ENCODE measurements at places on chromosomes 5 and 9.

GRCh38 chr5:151661968-151662732 is 24.6 kb downstream of the SPARC start:
- DNase-seq: no peak

DNA sequence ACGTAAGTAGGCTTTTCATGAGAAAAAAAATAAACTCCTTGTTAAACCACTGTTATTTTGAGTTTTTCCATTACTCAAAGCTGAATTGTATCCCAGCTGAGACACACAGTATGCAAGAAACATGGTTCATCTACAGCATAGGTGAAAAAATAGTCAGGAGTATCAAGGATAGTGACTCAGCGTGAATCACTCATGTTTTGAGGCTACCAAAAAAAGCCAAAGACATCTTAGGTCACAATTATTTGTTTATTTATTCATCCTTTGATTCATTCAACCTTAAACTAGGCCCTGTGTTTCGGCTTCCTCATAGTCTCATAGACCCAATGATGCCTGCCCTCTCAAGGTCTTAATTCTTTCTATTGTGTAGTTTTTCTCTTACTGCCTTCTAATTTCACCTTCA is 32.9 kb upstream of the STX17 start:
- no peak for DNase-seq

DNA sequence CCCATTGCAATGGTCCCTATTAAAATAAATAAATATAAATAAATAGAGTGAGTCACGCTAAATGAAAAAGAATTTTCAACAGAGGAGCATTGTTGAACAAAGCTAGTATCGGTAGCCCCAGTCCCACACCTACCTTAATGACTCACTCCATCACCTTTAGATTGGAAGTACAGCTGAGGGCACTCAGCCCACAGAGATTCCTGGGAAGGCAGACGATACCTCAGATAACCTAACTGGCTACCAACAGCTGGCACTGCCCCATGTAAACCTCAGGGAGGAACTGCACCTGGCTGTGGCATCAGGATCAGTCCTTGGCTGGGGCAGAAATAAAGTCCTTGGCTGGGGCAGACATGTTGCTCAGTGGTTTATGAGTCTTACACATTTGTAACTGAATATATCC is 49.3 kb downstream of the SPRY4 start:
- no peak for DNase-seq

DNA sequence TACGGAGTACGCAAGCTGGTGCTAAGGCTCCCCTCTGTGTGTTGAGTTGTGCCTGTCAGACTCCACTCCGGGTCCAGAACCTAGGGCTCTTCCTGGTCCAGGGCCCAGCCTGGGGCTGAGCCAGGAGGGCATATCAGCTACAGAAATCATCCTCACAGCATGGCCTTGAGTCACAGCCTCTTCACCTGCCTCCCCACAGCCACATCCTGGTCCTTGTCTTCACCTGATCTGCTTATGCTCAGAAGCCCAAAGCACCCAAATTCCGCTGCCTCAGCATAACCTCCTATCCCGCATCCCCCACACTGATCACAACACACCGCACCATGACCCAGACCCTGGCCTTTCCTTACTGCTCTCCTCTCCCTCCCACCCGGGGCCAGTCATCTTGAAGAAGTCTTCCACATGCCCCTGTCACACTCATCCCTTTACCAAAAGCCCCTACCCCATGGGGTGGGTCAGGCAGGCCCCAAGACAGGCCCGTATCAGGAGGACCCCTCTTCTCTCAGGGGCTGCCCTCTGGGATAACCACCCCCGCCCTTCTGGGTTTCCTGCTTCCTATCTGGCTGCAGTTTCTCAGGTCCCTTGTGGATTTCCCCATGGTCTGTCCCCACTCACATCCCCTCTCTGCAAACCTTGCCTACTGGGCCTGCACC is 1.3 kb upstream of the IL3 start:
- DNase-seq: no peak

DNA sequence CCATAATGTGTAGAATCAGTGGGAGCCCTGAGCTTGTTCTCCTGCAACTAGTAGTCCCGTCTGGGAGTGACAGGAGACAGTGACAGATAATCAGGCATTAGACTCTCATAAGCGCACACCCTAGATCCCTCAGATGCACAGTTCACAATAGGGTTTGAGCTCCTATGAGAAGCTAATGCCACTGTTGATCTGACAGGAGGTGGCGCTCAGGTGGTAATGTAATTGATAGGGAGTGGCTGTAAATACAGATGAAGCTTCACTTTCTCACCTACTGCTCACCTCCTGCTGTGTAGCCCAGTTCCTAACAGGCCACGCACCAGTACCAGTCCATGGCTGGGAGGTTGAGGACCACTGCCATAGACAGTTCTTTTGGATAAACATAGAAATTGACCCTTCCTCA is 188.7 kb downstream of the ROR2 start:
- no peak for DNase-seq

GRCh38 chr5:148599187-148599586 is 55.1 kb downstream of the HTR4 start:
- no peak for DNase-seq

DNA sequence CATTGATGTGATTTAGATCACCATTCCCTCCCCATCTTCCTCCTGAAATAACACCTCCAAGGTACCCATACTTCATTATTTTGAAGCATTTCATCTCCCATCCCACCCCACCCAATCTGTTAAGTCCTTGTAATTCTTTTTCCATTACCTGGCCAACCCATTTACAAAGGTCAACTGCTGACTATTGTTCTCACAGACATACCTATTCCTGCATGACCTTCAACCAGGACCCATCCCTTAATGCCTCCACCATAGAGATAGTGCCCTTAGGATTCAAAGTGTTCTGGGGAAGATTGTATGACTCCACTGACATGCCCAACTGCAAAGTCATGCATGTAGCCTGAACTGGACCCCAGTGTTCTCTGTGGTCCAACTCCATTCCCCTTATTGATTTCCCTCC is 91.2 kb downstream of the NLN start:
- no peak for DNase-seq

DNA sequence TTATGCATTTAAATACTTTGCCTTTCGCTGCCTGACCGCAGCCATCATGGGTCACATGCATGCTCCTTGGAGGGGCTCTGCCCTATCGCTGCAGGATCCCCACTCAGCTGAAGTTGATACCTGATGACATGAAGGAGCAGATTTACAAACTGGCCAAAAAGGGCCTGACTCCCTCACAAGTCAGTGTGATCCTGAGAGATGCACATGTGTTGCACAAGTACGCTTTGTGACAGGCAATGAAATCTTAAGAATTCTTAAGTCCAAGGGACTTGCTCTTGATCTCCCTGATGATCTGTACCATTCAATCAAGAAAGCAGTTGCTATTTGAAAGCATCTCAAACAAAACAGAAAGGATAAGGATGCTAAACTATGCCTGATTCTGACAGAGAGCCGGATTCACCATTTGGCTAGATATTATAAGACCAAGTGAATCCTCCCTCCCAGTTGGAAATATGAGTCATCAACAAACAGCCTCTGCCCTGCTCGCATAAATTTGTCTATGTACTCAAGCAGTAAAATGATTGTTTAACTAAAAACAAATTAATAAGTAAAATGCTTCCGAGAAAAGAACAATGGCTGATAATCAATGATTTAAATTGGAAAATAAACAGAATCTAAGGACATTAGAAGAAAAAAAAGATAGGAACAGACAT is 41.6 kb upstream of the PPP2CA start:
- DNase-seq: no peak

DNA sequence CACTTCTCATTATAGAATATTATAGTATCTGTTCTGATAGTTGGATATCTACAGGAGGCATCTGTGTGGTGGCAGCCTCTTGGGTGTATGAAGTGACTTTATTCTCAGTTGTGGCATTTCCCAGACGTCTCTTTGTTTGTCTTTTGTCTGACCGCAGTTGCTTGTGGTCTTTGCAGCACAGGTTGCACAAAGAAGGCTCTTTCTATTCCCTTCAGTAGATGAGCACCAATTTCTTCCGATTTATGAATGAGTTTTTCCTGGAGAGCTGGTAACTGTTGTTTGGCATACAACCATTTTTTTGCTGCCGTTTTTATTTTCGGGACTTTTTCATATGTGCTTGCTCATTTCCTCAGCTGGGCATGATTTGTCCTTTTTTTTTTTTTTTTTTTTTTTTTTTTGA is 56.4 kb upstream of the MYO10 start:
- DNase-seq: no peak

DNA sequence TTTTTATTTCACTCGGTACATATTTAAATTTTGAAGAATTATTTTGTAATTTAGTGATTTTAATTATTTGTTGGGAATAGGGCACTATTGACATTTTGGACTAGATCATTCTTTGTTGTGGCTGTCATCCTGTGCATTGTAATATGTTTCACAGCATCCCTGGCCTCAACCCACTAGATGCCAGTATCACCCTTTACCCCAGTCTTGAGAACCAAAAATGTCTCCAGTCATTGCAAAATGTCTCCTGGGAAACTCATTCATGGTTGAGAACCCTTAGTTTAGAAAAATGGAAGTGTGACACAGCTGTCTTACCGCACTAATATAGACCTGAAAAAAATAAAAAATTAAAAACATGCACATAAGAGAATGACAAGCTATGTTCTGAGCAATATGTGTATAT is 88.4 kb upstream of the CCDC152 start:
- no peak for DNase-seq

DNA sequence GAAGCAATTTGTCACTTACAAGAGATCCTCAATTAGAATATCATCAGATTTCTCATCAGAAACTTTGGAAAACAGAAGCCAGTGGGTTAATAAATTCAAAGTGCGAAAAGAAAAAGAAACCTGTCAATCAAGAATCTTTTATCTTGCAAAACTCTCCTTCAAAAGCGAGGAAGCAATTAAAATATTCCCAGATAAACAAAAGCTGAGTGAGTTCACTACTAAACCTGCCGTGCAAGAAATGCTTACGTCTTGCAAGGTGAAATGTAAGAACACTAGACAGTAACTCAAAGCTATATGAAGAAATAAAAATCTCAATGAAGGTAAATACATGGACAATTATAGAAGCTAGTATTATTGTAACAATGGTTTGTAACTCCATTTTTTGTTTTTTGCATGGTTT is 62.8 kb upstream of the IL33 start:
- no peak for DNase-seq

GRCh38 chr5:172569861-172570558 is 71.1 kb upstream of the NEURL1B start:
- no peak for DNase-seq

- DNase-seq: no peak
These were observed 13.0 kb downstream of the BARX1 start for GRCh38 chr9:93942161-93942560.

DNA sequence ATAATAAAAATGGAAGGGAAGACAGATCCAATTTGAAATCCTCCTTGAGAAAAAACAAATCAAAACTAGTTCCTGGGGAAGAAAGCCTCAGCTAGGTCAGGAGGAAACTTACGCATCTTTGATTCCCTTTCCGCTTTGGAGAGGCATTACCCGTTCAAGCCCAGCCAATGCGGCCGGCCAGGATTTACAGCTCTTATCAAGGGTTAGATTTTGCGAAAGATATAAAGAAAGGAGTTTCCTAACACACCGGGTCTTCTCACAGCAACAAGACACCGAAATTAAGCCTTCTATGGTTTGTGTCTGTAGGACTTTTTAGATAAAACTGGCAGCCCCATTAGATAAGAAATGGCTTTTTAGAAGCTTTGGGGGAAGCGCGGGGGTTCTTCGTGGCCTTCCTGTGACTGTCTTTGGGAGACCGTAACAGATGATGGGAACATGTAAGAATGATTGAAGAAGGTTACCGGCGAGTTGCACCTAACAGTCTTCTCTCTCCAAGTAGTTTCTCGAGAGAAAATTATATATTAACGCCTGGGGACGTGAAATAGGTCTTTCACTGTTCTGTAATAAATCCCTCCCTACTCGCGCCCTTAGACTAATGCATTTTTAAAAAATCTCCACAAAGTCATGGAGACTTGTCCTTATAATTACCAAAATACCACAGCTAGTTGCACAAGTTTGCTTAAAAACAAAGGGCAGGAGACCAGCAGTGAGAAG is 1.3 kb upstream of the ISL1 start:
- no peak for DNase-seq

DNA sequence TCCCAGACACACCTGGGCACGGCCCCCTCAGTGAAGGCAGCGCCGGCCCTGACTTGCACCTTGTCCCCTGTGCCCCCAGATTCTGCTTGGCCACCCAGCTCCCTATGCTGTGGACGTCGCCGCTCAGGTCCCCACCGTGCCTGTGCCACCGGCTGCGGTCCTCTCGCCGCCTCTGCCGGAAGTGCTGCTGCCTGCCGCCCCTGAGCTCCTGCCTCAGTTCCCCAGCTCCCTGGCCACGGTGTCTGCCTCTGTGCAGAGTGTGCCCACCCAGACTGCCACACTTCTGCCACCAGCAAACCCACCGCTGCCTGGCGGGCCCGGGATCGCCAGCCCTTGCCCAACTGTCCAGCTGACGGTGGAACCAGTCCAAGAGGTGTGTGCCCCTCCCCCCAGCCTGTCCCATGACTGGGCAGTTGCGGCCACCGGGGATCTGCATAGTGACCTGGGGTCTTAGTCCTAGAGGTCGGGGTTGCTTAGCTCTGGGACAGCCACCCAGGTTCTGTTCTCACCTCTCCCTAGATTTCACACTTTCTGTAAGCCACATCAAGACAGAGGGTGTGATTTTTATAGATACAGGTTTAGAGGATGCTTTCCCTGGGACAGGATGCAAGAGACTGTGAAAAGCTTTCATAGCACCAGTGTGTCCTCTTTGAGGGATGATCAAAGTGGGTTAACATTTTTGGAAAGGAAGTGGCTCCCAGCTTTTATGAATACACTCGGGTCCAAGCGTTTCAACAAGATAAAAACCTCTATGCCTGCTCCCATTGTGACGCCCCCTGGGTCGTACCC is 78.0 kb downstream of the WNK2 start:
- DNase-seq: no peak

DNA sequence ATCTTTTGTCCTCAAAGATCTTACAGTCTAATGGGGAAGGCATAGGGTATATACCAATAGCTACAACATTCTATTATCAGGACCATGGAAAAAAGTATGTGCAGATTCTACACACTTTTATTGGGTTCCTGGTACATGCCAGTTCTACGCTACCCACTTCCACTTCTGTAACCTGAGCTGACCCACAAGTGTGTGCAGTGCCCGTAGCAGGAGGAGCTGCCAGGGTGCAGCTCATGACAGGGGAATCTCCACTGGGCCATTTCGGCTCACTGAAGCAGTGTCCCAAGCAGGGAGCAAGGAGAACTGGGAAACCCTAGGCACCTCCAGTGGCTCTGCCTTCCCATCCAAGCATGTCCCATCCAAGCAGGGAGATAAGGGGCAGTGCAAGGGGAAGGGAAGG is 60.4 kb downstream of the FOXI1 start:
- DNase-seq: no peak

- no peak for DNase-seq
These were observed 109.8 kb downstream of the ACTL7B start for GRCh38 chr9:108746001-108746400.

DNA sequence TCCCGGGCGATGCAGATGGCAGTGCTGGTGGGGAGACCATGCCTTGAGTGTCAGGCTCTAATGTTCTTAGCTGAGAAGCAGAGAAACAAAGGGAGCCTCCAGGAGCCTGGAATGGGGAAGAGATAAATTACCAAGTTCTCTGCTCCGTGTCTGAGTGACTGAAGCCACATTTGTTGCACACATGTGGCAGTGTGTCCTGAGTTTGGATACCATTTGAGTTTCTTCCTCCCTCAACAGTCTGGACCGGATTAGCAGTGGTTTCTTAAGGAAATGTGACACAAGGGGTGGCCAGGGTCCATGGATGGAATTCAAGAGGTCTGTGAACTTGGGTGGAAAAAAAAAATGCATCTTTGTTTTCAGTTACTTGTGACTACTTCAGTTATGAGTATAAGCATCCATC is 50.7 kb upstream of the GARNL3 start:
- no peak for DNase-seq

Data from stimulated activated CD8-positive, alpha-beta memory T cell treated with anti-CD3 and anti-CD28 coated beads, Interleukin-4, amount 100 ng/mL, for 4 hours (primary cell).